ENCODE measurements at places on chromosomes 3 and 15. TPM values are rescaled to one million over a fixed set of nuclear protein-coding genes. Genes with fewer than 3 reads are reported as not detected.

The PROK2 gene
- total RNA-seq, result not detected

The AGBL1 gene
- total RNA-seq, result not detected

The IGSF11 gene
- not detected for total RNA-seq

The C15orf62 gene
- 0.57 TPM for total RNA-seq

The SLC6A1 gene
- total RNA-seq, result not detected

The CDHR4 gene
- 0.09 TPM for total RNA-seq

The TLR9 gene
- not detected for total RNA-seq

The ADGRG7 gene
- total RNA-seq, result not detected

The RBPMS2 gene
- total RNA-seq, result 0.09 TPM

The PDIA5 gene
- 59.1 TPM for total RNA-seq

All from fibroblast of the aortic adventitia (primary cell).